Fibroblast of the aortic adventitia (primary cell): ENCODE measurements at places on chromosomes 7 and 10. TPM values are rescaled to one million over a fixed set of nuclear protein-coding genes. Genes with fewer than 3 reads are reported as not detected.

The LLCFC1 gene
- not detected in 2 replicates for total RNA-seq

The PIP gene
- total RNA-seq: not detected in 2 replicates

The ACBD7 gene
- 0.99 TPM in 1 of 2 replicates, not detected in the other for total RNA-seq

The ZNF22 gene
- 4.4 and 16.6 TPM in 2 replicates for total RNA-seq

The TMEM140 gene
- total RNA-seq: 9.7 and 12.1 TPM in 2 replicates

The GIMAP8 gene
- 0.09 and 0.16 TPM in 2 replicates for total RNA-seq

The TUBB8 gene
- total RNA-seq: not detected in 2 replicates
